ENCODE measurements at places on chromosomes 7 and 10. TPM values are rescaled to one million over a fixed set of nuclear protein-coding genes. Genes with fewer than 3 reads are reported as not detected.

Gene BTBD16
- not detected for polyA plus RNA-seq

Gene ZC3HAV1L
- 7.6 TPM for polyA plus RNA-seq

Gene NEUROG3
- polyA plus RNA-seq: not detected

Gene ARHGAP19
- polyA plus RNA-seq: 2.4 TPM

Gene ADCYAP1R1
- 0.02 TPM for polyA plus RNA-seq

Gene PRLHR
- polyA plus RNA-seq: not detected

Gene GPR141
- not detected for polyA plus RNA-seq

GRCh38 chr10:31476088-31476487, 157.1 kb downstream of the ZEB1 start:
- DNase-seq: no peak

DNA sequence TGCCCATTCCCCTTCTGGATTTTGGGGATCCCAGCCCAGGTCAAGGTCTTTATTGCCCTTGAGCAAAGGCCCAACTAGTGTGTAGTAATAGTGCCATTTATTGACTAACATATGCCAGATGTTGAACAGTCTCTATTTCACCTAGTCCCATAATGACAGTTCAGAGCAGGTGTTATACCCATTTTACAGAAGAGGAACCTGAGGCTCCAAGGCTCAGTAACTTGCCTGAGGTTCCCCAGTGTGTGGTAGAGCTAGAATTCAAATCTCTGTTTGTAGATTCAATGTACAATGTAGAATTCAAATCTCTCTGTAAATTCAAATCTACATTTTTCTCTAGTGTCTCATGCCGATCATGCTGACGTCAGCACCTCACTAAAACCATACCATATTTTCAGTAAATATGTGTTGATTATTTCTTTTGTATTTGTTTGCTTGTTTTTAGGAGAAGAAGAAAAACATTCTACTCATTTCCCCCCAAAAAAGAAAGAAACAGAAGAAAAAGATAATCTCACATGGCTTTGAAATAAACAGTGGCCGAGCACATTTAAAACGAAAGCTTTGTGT, 329.7 kb downstream of the PRPF18 start:
- DNase-seq: no peak

DNA sequence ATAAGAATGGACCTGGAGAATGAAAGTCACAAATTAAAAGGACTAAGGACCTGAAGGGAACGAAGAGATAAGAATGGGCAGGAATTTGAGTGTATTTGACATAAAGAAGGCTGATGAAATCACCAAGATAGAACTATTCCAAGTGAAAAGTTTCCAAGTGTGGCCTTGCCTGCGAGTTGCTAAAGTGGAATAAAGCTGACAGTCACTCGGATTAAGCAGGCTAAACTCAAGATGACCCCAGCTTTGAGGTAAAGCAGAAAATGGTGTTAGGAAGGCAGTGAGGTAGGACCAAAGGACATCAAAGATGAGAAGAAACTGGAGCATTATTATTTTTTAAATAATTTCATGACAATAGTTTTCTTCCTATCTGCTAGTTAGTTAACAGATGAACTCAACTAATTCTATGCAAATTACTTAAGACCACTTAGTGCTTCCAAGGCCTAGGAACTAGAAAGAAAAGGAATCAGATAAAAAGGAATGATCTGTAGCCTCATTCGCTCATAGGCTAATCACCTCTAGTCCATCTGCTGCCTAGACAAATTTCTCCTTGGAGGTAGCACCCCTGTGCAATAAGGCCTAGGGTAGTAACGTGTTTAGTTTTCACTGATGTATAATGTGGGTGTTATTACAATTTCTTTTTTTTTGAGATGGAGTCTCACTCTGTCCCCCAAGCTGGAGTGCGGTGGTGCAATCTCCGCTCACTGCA, 34.5 kb downstream of the EZH2 start:
- DNase-seq: no peak

DNA sequence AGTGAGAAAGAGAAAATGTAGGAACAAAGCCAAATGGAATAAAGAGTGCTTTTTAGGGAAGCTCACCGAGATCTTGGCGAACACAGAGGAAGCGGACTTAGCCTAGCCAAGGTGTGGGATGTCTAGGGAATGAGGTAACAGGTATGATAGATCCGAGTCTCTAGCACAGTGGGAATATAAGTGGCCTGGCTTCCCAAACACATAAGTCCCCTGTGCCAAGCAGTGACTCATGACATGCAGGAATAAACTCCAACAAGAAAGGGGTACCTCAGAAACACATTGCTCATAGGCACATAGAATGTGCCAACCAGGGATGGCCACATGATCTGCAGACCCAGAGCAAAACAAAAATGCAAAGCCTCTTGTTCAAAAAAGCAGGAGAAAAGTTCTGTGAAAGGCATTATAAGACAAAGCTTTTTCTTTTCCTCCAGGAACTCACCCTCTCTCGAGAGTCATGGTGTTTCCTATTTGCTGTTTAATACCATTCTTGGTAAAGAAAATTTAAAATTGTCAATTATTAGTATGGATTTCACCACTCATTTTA, 542.5 kb downstream of the GATA3 start:
- DNase-seq: no peak

- no peak for DNase-seq
Measured at GRCh38 chr10:767211-767610, 77.7 kb upstream of the DIP2C start.

GRCh38 chr10:60246382-60246781, 143.3 kb downstream of the ANK3 start:
- DNase-seq: no peak

- no peak for DNase-seq
Measured at GRCh38 chr10:18473424-18474117, 177.8 kb downstream of the NSUN6 start.

GRCh38 chr10:43461950-43462349, 25.0 kb downstream of the ZNF487 start:
- DNase-seq: no peak

DNA sequence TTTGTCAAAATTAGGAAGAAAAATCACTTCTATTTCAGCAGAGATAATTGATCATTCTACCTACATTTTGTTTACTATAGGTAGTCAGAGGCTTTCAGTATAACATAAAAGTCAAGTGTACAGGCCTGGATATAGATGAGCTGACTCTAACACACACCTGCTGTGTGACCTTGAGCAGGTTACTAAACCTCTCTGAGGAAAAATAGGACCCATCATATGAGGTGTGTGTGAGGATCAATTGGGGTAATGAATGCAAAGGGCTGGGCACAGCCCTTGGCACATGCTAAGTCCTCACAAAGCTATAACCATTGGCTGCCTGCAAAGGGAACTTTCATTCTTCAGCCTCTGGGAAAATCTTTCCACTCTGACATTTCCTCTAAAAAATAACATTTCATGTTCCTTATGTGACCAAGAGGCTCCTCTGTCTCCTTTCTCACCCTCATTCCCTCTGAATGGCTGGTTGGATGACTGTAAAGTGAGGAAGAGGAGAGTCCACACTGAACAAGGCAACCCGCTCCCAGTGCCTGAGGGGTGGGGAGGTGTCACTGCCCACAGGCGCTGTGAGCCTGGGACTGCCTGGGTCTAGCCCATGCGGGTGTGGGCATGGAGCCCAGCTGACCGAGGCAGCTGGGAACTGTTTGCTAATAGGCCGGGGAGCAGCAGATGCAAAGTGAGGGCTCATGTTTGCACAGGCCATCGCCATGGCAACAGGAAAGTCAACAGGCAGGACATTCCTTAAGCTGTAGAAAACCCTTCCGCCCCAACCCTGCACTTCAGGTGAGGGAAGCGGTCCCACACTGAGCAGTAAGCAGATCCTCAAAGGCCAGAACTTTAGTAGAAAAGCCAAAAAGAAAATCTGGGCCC, 36.8 kb downstream of the MYOF start:
- DNase-seq: peak; percentile 97

GRCh38 chr10:75470901-75471300, 39.5 kb downstream of the LRMDA start:
- DNase-seq: peak; percentile 56

DNA sequence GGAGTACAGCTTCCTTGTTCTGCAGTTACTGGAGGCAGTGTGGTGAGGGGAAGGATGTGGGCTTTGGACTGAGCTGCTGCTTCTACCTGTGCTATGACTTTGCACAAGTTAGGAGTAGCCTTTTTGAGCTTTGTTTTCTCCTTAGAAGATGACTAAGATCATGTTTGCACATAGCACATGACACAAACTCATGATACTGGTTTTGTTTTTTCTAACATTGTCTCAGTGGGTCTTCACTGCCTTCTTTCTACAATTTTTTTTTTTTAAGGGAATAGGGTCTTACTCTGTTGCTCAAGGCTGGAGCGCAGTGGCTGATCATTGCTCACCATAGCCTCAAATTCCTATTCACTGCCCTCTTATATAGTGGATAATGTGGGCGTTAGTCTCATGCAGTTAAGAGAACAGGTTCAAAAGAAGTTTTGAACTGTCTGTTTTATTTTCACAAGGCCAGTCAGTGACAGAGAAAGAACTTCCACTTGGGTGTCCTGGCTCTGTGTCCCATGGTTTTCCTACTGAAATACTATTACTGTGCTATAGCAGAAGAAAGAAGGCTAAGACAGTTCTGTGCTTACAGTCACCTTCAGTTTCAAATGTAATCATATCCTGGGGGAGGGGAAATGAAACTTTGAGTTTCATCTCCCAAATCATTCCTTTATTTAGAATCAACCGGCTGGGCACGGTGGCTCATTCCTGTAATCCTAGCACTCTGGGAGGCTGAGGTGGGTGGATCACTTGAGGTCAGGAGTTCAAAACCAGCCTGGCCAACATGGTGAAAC, 72.0 kb downstream of the KAT6B start:
- no peak for DNase-seq

- no peak for DNase-seq
Measured at GRCh38 chr7:369476-370258, 79.7 kb downstream of the FOXL3 start.

- no peak for DNase-seq
Measured at GRCh38 chr10:3684891-3685290, 100.1 kb downstream of the KLF6 start.

Measured in BJ (cell line).